ENCODE measurements at places on chromosomes 2 and 18. TPM values are rescaled to one million over a fixed set of nuclear protein-coding genes. Genes with fewer than 3 reads are reported as not detected.

DNA sequence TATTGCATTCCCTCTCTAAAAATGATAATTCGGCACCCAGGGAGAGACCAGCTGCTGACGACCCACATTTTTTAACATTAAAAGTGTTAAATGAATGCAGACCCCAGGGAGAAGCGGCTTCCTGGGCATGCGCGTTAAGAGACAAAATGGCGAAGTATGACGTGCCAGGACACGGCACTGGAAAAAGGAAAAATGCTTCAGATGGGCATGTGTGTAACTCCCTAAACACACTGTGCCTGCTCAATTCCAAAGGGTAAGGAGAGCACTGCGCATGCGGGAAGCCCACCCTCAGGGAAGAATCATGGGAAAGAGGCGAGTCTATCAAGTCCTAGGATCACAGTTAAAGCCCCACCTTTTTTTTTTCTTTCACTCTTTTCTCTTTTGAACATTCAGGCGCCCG, 58.1 kb downstream of the CYP26B1 start:
- H3K27me3 ChIP-seq = no peaks in the 10 kb centered on the region
- no peak for DNase-seq
- H3K36me3 ChIP-seq = no peaks in the 10 kb centered on the region
- H3K27ac ChIP-seq = no peak overlapping the region
- H3K4me3 ChIP-seq = no peak overlapping the region
- H3K4me1 ChIP-seq = no peaks in the 10 kb centered on the region

GRCh38 chr2:44940049-44940494, 1.4 kb upstream of the SIX3 start:
- no peak overlapping the region for H3K4me3 ChIP-seq
- H3K36me3 ChIP-seq = no peaks in the 10 kb centered on the region
- H3K4me1 ChIP-seq = peaks cover 93% of the 10 kb centered on the region
- peaks cover 94% of the 10 kb centered on the region for H3K27me3 ChIP-seq
- H3K27ac ChIP-seq = no peak overlapping the region

DNA sequence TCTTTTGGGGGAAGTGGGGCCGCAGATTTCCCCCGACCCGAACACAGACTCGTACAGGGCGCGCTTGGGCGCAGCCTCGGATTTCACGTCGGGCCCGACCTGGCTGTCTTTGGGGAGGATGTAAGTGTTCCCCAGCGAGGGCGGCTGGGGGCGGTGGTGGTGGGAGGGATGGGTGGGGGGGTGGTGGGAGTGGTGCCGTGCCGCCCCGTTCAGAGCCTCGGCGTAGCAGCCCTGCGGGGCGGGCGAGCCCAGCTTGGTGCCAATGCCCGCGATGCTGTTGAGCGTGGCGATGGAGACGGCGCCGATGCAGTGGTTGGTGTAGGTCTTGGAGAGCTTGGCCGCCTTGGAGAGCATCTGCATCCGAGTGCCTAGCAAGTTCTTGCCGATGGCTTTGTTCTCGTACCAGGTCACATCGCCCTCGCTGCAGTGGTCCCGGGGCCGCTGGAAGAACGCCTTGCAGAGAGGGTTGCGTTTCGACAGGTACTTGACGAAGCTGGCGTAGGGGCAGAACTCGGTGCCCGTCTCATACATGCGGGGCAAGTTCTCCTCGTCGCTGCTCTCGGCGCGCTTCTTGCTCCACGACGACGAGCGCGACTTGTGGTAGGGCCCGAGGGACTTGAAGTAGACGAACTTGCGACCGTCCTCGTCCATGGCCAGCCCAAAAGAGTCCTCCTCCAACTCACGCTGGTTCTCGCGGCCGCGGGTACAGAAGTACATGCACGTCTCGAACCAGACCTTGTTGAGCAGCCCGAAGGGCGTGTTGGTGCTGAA, 1.3 kb downstream of the KCTD1 start:
- H3K36me3 ChIP-seq = no peaks in the 10 kb centered on the region
- H3K4me1 ChIP-seq = peaks cover 31% of the 10 kb centered on the region
- peaks cover 30% of the 10 kb centered on the region for H3K27me3 ChIP-seq
- peak overlapping the region; percentile 71 for H3K4me3 ChIP-seq
- no peak overlapping the region for H3K27ac ChIP-seq
- DNase-seq = no peak

- no peaks in the 10 kb centered on the region for H3K36me3 ChIP-seq
- no peak overlapping the region for H3K4me3 ChIP-seq
- no peaks in the 10 kb centered on the region for H3K4me1 ChIP-seq
- DNase-seq = no peak
- H3K27ac ChIP-seq = no peak overlapping the region
- H3K27me3 ChIP-seq = no peaks in the 10 kb centered on the region
These were observed 42.7 kb downstream of the UBE2F start for GRCh38 chr2:238009563-238009962.

DNA sequence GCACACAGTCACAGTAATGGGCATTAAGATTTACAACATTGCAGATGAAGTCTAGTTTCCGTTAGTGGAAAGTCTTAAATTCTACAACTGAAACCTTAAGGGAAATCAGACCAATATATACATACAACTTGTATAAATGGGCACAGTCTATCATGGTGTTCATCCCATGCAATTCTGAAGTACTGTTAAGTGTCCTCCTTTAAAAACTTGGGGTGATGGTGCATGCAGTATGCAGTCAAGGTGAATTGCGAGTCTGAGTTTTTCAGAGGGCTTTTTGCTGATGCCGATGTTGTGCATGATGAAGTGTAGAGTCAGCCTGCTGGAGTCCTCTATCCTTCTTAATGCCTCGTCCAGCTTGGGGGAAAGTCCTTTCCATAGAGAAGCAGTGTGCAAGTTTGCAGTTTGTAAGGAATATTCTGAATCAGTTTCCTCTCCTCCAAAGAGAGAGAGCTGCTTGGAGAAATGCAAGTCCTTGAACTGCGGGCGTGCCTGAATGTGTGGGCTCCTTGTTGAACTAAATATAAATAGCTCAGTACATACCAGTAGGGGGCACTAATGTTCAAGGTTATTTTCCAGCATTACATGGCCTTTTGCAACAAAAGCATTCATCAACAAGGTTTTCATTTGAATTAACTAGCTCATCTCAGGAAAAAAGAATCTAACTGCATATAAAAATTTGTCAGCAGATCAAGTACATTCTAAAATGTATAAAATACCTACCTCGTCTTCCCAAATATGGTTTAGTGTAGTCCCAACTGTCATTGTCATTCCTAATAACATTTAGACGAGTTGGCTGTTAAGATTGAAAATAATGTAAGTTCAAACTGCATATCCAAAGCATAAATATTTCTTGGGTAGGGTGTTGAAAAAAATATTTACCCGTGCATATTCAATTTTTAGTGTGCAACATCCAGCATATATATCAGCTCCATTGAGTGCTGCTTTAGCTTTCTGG, 21.3 kb downstream of the HNRNPLL start:
- H3K27ac ChIP-seq = no peak overlapping the region
- no peaks in the 10 kb centered on the region for H3K27me3 ChIP-seq
- peak; percentile 77 for DNase-seq
- no peaks in the 10 kb centered on the region for H3K36me3 ChIP-seq
- no peak overlapping the region for H3K4me3 ChIP-seq
- H3K4me1 ChIP-seq = no peaks in the 10 kb centered on the region

GRCh38 chr18:59140302-59140885, 710 bp downstream of the SEC11C start:
- DNase-seq = no peak
- peak overlapping the region; percentile 82 for H3K4me3 ChIP-seq
- H3K27me3 ChIP-seq = no peaks in the 10 kb centered on the region
- H3K36me3 ChIP-seq = no peaks in the 10 kb centered on the region
- H3K4me1 ChIP-seq = peaks cover 38% of the 10 kb centered on the region
- peak overlapping the region; percentile 99 for H3K27ac ChIP-seq

DNA sequence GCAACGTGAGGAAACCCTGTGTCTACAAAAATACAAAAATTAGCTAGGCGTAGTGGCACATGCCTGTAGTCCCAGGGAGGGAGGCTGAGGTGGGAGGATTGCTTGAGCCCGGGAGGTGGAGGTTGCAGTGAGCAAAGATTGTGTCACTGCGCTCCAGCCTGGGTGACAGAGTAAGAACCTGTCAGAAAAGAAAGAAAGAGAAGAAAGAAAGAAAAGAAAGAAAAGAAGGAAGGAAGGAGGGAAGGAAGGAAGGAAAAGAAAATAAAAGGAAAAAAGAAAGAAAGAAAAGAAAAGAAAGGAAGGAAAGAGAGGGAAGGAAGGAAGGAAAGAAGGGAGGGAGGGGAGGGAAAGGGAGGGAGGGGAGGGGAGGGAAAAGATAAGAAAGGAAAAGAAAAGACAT, 89.9 kb upstream of the HPCAL1 start:
- no peak for DNase-seq
- H3K27me3 ChIP-seq = no peaks in the 10 kb centered on the region

DNA sequence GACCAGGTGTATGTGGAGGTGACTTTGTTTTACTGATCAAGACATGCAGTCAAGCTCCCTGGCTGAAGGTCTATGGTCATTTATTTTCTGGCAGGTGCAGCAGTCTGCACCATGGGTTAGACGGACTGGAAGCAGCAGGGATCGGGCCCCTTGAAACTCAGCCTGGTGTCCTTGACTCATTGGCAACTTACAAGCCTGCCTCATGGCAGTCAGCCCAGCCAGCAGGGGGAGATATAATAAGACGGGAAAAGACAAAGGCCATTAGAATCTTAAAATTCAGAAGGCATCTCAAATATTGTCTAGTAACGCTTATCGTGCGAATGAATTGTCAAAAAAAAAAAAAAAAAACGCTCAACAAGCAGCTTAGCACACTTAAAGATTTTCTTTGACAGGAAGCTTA, 308.2 kb downstream of the EN1 start:
- H3K27ac ChIP-seq = no peak overlapping the region
- no peak overlapping the region for H3K4me3 ChIP-seq
- H3K4me1 ChIP-seq = no peaks in the 10 kb centered on the region
- no peak for DNase-seq
- no peaks in the 10 kb centered on the region for H3K27me3 ChIP-seq

- DNase-seq = no peak
- H3K27ac ChIP-seq = no peak overlapping the region
- H3K4me1 ChIP-seq = no peaks in the 10 kb centered on the region
- H3K27me3 ChIP-seq = no peaks in the 10 kb centered on the region
- no peaks in the 10 kb centered on the region for H3K36me3 ChIP-seq
These were observed 54.8 kb upstream of the KLHL29 start for GRCh38 chr2:23330214-23330613.

- no peaks in the 10 kb centered on the region for H3K36me3 ChIP-seq
- DNase-seq = no peak
- H3K27me3 ChIP-seq = no peaks in the 10 kb centered on the region
- no peak overlapping the region for H3K4me3 ChIP-seq
- no peak overlapping the region for H3K27ac ChIP-seq
- no peaks in the 10 kb centered on the region for H3K4me1 ChIP-seq
These were observed 133.5 kb downstream of the ASB1 start for GRCh38 chr2:238560234-238560633.

DNA sequence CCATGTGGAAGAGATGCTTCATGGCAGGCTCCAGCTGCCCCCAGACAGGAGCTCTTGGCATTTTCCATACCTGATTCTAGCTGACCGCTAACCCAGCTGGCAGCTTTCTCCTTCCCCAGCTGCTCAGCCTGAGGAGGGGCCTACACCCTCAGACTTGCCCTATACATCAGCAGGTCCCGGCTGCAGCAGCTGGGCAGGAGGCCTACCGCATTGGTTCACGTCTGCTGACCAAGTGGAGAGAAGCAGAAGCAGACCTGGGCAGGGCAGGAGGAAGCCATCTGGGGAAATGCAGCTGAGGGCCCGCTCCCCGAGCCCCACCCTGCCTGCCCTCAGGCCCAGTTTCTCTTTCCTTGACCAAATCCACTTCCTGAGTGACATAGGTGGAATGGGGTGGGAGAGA, 50.7 kb downstream of the LBH start:
- no peak overlapping the region for H3K4me3 ChIP-seq
- peaks cover 89% of the 10 kb centered on the region for H3K4me1 ChIP-seq
- H3K27ac ChIP-seq = peak overlapping the region; percentile 88
- H3K27me3 ChIP-seq = no peaks in the 10 kb centered on the region
- DNase-seq = peak; percentile 89

DNA sequence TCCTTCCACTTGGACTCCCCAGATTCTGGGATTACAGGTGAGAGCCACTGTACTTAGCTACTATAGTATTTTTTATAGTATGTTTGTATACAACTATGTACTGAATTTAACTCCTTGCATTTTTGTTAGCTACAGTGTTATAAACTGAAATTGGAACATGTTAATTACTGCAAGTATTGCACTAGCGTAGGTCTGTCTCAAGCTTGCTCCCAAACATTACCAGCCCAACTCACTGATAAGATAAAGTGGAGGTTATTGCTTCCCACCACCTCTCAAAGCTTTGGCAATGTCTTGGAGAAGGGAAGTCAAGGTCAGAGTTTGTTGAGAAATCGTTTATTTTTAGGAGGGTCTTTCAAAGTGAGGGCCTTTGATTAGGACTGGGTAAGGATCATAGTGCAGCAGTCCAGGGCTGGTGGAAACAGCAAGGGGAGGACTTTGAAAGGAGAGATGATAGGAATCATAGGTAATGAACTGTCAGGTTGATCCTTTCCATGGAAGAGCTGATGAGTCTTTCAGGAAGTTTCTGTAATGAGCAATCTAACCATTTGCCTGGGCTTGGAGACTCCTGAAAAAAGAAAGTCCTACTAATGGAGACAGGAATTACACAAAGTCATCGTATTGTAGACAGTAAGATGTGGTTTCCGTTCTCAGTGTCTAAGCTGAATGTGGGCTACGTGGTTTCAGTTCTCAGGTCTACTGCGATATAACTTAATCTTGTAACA, 257.1 kb downstream of the MYO3B start:
- DNase-seq = no peak
- no peaks in the 10 kb centered on the region for H3K27me3 ChIP-seq
- no peaks in the 10 kb centered on the region for H3K4me1 ChIP-seq
- no peak overlapping the region for H3K4me3 ChIP-seq
- no peaks in the 10 kb centered on the region for H3K36me3 ChIP-seq
- H3K27ac ChIP-seq = no peak overlapping the region

GRCh38 chr2:200266406-200266805, 40.1 kb upstream of the SPATS2L start:
- no peaks in the 10 kb centered on the region for H3K4me1 ChIP-seq
- H3K27ac ChIP-seq = no peak overlapping the region
- no peaks in the 10 kb centered on the region for H3K27me3 ChIP-seq
- H3K4me3 ChIP-seq = no peak overlapping the region
- DNase-seq = no peak

- no peaks in the 10 kb centered on the region for H3K27me3 ChIP-seq
- H3K27ac ChIP-seq = no peak overlapping the region
- no peaks in the 10 kb centered on the region for H3K36me3 ChIP-seq
- DNase-seq = no peak
These were observed 279.3 kb downstream of the CDH19 start for GRCh38 chr18:66324616-66325015.

GRCh38 chr2:58109481-58109880, 62.9 kb downstream of the VRK2 start:
- peaks cover 3% of the 10 kb centered on the region for H3K36me3 ChIP-seq
- DNase-seq = no peak
- H3K27me3 ChIP-seq = no peaks in the 10 kb centered on the region
- H3K4me3 ChIP-seq = no peak overlapping the region
- H3K27ac ChIP-seq = no peak overlapping the region

- no peak for DNase-seq
- H3K36me3 ChIP-seq = no peaks in the 10 kb centered on the region
- H3K4me3 ChIP-seq = no peak overlapping the region
- no peak overlapping the region for H3K27ac ChIP-seq
- H3K4me1 ChIP-seq = no peaks in the 10 kb centered on the region
These were observed 210.9 kb upstream of the OSR1 start for GRCh38 chr2:19569300-19569791.

Gene ERFE
- 0.17 TPM for total RNA-seq

Gene OXER1
- 3.3 TPM for total RNA-seq

Gene CLIP4
- total RNA-seq = 20.8 TPM

Gene FAP
- not detected for total RNA-seq

Gene RNF152
- 0.49 TPM for total RNA-seq

Gene CRACDL
- total RNA-seq = 0.07 TPM

Gene HOXD3
- not detected for total RNA-seq

Gene RAX
- total RNA-seq = not detected

Gene MDH1B
- total RNA-seq = 0.34 TPM

Gene CHRNG
- not detected for total RNA-seq

Gene DYSF
- 0.17 TPM for total RNA-seq

Gene PDE1A
- not detected for total RNA-seq
